ENCODE measurements at places on chromosomes 4 and X.
A peak's percentile ranks its signal among the peaks of the same experiment; 100 is the strongest.

- no peak for DNase-seq
These were observed 44.5 kb downstream of the MAGEB16 start for GRCh38 chrX:35842674-35843073.

- no peak for DNase-seq
These were observed 197.8 kb downstream of the HS3ST1 start for GRCh38 chr4:11230866-11231265.

- DNase-seq, result no peak
These were observed 67.7 kb upstream of the ELOVL6 start for GRCh38 chr4:110266136-110266535.

- DNase-seq, result no peak
These were observed 250.7 kb downstream of the THOC2 start for GRCh38 chrX:123481913-123482851.

DNA sequence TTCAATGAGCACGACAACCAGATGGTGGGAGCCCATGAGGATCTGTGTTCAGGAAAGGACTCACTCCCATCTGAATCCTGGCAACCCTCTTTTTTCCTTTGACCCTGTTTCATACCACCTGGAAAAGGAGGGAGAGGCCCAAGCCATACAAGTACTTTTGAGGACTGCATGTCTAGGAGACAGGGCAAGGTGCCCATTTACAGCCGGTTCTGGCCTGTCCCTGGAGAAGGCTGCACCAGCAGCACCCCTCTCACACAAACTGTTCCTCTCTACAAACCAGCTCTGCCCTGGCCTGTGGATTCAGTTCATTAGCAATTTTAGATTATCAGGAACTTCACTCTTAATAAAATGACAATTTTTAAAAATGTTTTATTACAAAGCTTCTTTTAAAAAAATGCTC lies 57.5 kb downstream of the HADH start:
- DNase-seq, result no peak

GRCh38 chr4:171441300-171441941 lies 371.8 kb upstream of the GALNTL6 start:
- no peak for DNase-seq

GRCh38 chr4:112231779-112232713 lies at the start of gene AP1AR:
AP1AR (plus strand) TSS chr4:112231787; CDS start chr4:112232092, 305 bp downstream.
- DNase-seq, result peak; percentile 83

- DNase-seq, result no peak
These were observed 232.9 kb upstream of the GIMD1 start for GRCh38 chr4:106601519-106601918.

DNA sequence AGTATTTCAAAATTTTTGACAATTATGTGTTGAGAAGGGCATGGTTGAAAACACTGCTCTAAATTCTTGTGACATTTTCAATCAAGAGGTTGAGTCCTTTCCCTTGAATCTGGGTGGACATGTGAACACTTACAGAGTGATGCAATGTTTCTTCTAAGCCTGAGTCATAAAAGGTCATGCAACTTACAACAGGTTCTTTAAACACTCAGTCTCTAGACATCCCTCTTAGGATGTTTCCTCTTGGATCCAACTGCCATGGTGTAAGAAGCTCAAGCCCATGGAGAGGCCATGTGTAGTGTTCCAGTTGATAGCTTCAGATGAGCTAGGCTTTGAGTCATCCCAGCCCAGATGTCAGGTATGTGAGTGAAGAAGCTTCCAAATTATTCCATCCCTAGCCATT lies 232.2 kb upstream of the MAOA start:
- DNase-seq, result no peak

- DNase-seq, result no peak
These were observed 44.0 kb downstream of the ATP8A1 start for GRCh38 chr4:42612898-42613297.

DNA sequence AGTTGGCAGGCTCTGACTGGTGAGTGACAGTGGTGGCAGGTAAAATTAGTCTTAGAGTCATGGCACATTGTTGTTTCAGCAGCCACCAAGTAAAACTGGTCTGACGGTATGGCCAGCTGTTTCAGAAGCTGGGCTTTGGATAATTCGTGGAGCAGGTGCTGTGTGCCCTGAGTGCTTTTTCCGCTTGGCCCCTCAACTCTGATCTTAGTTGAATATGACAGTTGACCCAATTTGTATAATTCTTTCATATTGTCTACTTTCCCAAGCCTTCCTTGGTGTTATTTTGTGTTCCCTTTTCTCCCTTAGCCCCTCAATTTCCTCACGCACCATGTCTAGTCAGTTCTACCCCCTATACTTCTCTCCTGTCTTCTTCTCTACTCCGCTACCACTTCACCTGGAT lies 32.0 kb downstream of the CDS1 start:
- no peak for DNase-seq

DNA sequence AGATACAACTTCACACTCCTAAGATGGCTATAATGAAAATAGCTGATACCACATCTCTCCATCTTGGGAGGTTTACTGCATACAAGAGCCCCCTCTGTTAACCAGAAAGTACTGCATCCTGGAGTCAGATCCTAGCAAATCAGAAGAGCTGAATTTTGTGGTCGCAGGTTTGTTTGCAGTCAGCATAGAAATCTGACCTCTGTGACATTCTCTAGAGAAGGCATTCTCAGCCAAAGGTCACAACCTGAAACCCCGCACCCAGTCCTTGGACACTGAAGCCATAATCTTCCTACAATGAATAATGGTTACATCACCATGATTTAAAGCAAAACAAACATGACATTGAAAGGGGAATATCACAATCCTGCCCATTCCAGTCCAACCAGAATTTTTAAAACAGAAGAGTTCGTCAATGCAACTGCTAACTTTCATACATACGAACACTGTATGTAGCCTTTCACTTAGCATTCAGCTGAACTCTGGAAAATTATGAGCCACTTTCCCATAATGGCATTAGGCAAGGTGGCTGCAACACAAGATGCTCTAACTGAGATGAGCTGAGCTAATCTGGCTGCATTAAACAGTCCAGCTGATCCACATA lies 17.6 kb downstream of the HS6ST2 start:
- DNase-seq, result no peak

DNA sequence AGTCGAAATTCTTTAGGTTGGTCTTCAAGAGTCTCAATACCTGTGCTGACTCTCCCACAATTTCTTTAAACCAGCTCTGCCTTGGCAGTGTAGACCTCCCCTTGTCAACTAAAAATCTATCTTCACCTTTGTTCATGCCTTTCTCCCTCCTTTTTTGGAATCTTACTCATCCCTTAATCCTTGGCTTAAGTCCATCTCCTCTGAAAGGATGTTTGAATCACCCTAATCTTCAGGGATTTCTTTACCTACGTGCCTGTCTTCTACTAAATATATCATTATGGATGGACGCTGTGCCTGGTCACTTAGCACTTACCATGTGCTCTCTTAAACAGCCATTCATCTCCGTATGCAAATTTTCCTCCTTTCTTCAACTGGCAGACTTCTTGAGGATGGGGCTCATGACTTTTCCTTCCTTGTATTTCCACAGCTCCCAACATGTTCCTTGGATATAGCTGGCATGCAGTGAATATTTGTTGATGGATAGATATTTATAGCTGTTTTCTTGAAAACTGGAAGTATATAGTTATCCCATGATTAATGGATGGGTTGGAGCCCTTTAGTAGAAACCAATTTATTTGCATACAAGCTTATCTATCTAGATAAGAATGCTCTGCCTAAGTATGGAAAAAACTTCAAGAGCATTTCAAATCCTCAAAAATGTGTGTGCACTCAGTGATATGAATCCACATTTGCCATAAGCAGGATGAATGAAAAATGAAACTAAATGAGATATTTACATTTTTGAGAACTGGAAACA lies 166.6 kb downstream of the SPRY1 start:
- DNase-seq, result no peak

DNA sequence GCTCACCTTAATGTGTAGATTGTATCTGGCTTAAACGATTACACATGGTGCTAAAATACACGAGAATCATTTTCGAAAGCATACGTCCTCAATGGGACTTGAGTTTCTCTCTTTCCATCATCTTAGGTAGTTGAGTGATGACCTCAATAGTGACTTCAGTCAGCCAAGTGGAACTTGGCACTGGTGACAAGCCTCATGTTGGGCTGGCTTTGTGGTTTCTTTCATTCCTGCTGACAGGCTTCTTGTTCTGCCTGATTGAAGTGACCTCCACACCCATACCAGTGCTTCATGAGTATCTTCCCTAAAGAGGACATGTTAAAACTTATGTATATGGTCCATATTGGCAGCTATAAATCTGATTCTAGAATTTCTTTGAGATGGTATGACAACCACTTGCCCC lies 159.1 kb upstream of the WDR1 start:
- no peak for DNase-seq

- no peak for DNase-seq
These were observed 816.0 kb upstream of the PCDH10 start for GRCh38 chr4:132332932-132333723.

- peak; percentile 10 for DNase-seq
These were observed 46.7 kb downstream of the TMEM156 start for GRCh38 chr4:38985410-38986100.

DNA sequence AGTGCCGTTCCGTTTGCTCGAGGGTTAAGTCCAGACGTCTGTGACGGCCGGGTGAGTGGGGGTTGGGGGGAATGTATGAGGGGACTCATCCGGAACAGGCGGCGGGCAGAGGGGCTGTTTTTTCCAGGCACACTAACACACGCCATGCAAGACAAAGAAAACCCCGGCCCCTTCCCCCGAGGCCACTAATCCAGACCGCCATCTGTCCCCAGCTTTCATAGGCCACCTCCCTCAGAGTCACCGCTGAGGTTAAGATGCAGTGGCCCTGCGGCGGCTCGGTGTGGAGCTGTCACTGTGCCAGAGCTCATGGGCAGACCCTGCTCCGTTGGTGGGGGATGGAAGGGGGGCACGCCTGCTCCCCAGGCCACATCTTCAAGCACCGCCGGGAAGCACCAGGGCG lies 34.1 kb downstream of the SORCS2 start:
- no peak for DNase-seq

DNA sequence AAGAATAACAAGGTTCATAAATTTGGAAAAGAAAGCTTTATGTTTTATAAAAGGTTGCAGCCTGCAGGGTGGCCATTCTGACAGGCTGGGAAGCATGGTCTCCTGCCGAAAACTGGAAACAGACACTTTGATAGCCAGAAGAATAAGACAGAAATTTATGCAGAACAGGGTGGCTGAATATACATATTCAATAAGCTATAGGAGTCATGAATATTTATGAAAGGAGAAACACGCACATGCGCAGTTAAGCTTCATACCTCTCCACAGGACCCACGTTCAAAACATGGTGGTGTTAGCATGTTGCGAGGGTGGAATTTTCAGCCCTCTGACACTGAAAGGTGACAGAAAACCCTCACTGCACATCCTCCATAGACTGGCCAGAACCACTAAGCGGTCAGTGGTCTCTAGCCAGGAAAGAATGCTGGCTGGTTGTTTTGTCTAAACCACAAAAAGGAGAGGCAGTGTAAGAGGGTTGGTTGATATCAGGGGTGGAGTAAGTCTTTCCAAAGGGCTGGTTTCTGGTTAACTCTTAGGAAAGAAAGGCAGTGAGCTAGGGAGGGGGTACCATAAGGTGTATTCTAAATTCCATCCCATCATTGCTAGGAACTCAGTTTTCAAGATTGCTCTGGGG lies 58.2 kb downstream of the ANXA10 start:
- DNase-seq, result no peak

- DNase-seq, result no peak
These were observed 150.3 kb downstream of the GPAT3 start for GRCh38 chr4:83686166-83686565.

DNA sequence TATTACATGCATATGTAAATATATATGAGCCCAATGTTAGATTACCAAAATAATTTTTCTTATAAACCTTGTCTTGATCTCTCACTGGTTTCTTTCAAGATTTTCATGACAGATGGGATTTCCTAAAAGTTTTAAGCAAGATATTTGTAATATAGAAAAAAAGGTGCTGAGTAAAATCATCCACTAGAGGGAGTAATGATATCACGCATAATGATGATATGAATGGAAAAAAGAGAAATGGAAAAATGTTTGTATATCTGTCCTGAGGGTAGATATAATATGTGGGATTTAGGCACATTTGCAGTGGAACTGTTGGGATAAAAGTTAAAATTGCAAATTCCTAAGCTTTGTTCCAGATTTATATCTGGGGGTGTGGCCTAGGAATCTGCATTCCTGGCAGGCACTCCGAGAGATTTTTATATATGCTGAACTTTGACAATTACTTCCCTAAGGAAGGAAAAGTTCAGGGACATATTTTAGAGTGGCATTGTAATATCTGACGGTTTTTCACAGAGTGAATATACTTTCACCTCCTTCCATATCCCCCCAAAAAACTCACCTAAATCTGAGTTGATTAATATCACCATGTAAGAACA lies 60.5 kb downstream of the TMA16 start:
- no peak for DNase-seq

DNA sequence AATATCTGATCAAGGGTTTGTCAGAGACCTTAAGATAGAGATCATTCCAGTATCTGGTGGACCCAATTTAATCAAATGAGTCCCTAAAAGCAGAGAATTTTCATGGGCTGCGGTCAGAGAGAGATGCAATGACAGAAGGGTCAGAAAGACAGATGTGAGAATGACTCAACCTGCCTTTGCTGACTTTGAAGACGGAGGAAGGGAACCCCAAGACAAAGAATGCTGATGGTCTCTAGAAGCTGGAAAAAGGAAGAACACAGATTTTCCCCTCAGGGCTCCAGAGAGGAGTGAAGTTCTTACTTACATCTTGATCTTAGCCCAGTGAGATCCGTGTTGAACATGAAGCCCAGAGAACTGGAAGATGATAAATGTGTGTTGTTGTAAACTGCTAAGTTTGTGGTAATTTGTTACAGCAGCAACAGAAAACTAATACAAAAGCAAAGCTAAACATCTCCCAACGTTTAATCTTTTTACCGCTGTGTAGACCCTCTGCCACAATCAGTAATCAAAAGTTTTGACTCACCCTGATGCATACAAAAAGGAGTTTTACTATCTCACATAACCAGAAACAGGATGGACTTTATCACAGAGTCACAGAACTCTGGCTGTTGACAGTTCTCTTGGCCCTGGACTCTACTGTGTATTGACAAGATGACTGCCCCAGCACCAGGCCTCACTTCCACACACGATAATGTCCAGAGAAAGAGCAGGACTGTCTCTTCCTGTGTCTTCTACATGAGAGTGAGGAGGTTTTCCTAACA lies 70.2 kb upstream of the MAGEB2 start:
- no peak for DNase-seq

GRCh38 chrX:129600981-129601424 lies 53.8 kb downstream of the APLN start:
- DNase-seq, result peak; percentile 32

DNA sequence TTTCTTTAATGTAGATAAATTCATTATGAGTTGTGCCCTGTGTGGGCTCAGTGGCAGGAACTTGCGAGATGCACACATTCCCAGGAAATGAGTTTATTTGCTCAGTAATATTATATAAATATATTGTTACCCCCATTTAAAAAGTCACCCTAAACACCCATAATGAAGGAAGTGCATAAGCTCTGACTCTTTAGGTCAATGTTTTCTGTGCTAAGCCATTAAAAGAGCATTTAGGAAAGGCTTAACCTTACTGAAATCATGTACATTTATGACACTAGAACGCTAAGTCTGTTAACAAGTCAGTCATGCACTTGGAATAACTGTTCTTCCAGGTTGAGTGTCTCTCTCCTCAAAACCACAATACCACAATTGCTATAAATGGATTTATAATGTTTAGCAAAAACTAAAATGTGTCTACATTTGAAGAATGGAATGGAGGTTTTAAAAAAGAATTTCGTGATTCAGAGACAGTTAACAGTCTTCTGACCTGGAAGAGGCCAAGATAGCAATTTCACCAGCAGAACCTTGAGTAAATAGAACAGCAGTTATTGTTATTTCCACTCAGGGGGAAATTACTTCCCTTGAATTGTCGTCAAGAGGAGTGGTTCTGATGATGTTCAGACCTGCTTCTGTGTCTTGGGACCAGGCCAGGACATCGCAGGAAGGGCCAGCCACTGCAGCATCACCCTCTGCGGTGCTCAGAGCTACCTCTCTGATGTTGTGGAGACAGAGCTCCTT lies 91.1 kb upstream of the VEGFC start:
- DNase-seq, result no peak

Measured in CD4-positive, alpha-beta T cell treated with Interleukin-17A for 4 hours (primary cell).